Activated T-helper 9 cell treated with anti-CD3 and anti-CD28 coated beads, Interleukin-2, amount 50 U/mL, for 16 hours (primary cell): ENCODE measurements at places on chromosomes 2 and 18.

DNA sequence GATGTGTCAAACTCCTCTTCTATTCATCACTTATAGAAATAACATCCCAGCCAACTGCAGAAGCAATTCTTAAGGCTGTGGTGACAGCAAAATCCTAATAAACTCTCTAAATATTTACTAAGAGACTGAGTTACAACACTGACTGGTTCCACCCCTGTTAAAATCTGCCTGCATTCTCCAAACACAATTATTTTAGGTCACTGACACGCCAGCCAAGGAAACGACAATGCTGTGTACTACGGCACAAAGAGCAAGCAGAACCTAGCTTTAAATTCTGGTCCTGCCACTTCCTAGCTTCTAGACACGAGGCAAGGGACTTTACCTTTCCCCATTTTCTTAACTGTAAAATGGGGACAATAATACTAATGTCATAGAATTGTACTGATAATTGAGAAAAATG lies 4.1 kb downstream of the CYRIA start:
- no peak for DNase-seq

GRCh38 chr2:159902722-159903121 lies 104.7 kb upstream of the CD302 start:
- no peak for DNase-seq

- no peak for DNase-seq
These were observed 45.4 kb upstream of the REG3G start for GRCh38 chr2:78980152-78980465.

- DNase-seq: no peak
These were observed 1062.6 kb downstream of the LRP1B start for GRCh38 chr2:141068053-141068682.

DNA sequence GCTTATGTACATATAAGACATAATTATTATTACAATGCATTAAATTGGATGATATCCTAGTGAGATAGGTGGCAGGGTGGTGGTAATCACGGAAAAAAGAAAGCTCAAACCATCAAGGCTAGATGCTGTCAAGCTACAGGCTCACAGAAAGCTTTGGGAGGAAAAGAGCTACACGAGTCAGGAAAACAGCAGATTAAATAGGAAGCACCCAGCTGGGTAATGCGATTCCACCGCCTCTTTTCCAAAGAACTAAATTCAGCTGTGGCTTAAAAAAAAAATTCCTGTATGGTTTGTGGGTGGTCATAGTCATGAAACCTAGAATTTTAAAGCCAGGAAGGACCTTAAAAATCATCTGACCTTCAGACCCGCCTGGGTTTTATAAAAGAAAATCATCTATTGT lies 23.7 kb upstream of the PTPN4 start:
- DNase-seq: no peak

DNA sequence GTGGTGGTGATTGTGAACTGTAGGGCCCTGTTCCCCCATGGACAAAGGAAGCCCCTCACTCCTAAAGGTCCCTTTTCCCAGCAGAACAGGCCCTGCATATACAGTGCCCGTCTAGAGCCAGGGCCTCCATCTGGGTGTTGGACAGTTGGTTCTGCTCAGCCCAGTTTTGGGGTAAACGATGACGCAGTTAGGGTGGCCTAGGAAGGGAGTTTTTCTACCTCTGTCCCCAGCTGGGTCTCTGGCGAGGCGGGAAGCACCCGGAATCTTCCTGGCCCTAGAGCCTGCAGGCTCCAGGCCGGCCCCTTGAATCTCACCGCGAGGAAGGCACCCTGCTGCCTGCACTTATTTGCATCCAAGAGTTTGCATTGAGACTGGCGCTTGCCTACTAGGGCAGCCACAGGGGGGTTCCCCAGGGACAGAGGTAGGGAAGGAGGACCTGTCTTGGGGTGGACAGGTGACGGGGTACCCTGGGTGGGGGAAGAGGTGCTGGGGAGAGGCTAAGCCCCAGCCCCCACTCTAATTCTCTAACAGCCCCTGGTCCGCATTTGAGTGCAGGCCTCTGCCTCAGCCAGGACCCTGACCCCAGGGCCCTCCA lies 529 bp upstream of the MTA3 start:
- DNase-seq: no peak

- no peak for DNase-seq
These were observed 147.2 kb downstream of the DYSF start for GRCh38 chr2:71600555-71600954.

DNA sequence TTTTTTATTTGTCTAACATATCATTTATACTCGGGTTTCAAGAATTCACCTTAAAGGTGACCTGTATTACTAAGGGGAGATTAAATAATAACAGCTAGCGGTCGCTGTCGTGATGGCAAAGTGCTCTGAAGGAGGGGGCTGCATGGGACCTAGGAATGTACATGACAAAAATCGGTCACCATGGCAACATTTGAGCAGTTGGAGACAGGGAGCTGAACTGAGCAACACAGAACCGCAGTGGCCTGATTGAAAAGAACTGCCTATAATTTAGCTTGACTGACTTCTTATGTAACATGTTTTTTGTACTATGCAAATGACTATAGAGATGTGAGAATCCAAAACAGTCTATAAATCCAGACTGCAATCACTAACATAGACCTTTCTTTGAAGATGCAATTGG lies 34.3 kb upstream of the EPHA4 start:
- no peak for DNase-seq

- no peak for DNase-seq
These were observed 50.9 kb upstream of the BIN1 start for GRCh38 chr2:127157651-127158485.

- DNase-seq: no peak
These were observed 1.8 kb downstream of the RNF138 start for GRCh38 chr18:32093523-32093922.

- peak; percentile 9 for DNase-seq
These were observed 80.8 kb upstream of the LCLAT1 start for GRCh38 chr2:30366199-30366691.

GRCh38 chr2:39008665-39009064 lies 112.2 kb downstream of the SOS1 start:
- DNase-seq: no peak

GRCh38 chr2:190799999-190800398 lies 80.6 kb upstream of the GLS start:
- DNase-seq: no peak

- DNase-seq: no peak
These were observed 1060.2 kb upstream of the ACVR2A start for GRCh38 chr2:146784602-146785001.

GRCh38 chr2:215712219-215712868 lies 276.5 kb upstream of the FN1 start:
- no peak for DNase-seq

DNA sequence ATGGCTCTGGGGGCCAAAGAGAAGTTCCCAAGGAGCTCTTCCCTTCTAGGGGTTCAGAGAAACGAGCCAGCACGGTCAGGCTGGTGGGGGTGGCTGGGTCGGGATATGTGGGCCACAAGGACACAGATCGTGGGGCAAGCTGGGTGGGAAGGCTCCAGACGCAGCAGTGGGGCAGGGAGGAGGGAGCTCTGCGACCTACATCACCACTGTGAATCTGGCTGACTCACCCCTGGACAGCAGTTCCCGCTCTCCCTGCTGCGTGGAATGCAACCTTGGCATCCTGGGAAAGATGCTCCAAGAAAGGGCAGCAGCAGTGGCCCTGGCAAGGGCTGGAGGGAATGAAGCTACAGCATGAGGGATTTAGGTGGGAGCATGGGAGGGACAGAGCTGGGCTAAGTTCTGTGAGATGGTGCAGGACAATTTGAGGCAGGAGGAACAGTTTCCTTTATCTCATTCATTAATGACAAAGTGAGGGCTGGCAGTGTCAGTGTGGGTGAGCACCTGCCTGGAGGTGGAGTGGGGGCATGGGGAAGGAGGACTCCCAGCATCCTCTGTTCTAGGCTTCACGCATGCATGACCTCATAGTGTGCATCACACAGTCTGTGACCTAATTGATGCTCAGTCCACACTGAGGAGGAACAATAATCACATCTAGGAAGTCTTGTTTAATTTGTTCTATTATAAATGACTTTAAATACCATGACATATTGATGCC lies 25.0 kb downstream of the CELF4 start:
- DNase-seq: no peak

- no peak for DNase-seq
These were observed 634.6 kb downstream of the ERBB4 start for GRCh38 chr2:211903961-211904360.

- no peak for DNase-seq
These were observed 21.4 kb downstream of the ANKRD30B start for GRCh38 chr18:14769381-14769780.

- no peak for DNase-seq
These were observed 17.0 kb downstream of the GPR35 start for GRCh38 chr2:240642061-240642805.

- DNase-seq: no peak
These were observed 300.0 kb upstream of the SMIM21 start for GRCh38 chr18:75727456-75727855.

GRCh38 chr18:13380691-13381070 lies 162.1 kb downstream of the LDLRAD4 start:
- DNase-seq: no peak

GRCh38 chr2:234331566-234331965 lies 165.3 kb downstream of the ARL4C start:
- no peak for DNase-seq

- no peak for DNase-seq
These were observed 133.5 kb downstream of the ASXL3 start for GRCh38 chr18:33711514-33711913.

GRCh38 chr18:10690366-10690765 lies 164.5 kb downstream of the NAPG start:
- no peak for DNase-seq

- no peak for DNase-seq
These were observed 456.6 kb downstream of the TDRD15 start for GRCh38 chr2:21580391-21580790.
